ENCODE measurements at places on chromosomes 1 and 21.

DNA sequence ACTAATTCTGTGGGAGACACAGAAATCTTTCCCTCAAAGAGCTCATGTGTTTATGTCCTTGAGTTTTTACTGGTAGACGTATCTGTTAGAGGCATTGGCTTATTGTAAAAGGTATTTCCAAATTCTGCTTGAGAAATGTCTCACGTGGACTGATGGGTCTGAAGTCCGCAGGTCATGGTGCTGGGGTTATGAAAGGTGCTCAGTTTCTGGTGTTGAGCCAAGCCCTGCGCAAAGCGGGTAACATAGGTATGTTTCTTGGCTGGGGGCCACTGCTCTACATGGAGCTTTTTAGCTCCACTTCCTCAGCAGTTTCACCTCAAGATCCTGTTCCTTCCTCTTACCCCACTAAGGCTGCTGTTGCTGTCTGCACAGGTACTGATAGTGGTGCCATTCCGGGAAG is 10.8 kb downstream of the UTP25 start:
- no peak for DNase-seq

GRCh38 chr1:68812333-68812732 is 315.5 kb upstream of the DEPDC1 start:
- no peak for DNase-seq

DNA sequence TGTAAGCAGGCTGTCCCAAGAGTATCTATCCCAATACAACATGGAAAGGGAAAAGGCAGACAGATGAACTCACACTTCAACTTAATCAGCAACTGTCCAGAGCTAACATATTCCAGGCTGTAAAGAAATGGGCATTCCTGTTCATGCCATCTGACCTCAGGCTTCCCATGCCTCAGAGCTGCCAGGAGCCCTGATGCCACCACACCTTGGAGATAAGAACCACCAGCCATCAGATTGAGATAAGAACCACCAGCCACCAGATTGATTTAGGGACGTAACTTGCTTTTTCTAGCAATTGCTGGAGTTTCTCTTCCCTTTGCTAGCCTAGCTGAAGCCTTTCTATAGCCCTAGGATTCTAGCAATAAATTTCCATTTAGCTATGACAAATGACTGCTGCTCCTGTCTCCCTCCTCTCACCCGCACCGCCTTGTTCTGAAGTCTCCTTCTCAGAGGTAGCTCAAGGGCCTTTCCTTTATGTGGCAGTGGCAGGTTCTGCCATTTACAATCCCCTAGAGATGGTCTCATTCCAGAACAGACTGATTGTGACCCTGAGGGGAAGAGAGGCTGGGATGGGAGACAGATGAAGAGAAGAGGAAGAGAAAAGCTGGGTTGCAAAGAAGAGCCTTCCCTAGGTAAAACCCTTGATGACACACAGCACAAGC is 88.0 kb upstream of the CTTNBP2NL start:
- no peak for DNase-seq

DNA sequence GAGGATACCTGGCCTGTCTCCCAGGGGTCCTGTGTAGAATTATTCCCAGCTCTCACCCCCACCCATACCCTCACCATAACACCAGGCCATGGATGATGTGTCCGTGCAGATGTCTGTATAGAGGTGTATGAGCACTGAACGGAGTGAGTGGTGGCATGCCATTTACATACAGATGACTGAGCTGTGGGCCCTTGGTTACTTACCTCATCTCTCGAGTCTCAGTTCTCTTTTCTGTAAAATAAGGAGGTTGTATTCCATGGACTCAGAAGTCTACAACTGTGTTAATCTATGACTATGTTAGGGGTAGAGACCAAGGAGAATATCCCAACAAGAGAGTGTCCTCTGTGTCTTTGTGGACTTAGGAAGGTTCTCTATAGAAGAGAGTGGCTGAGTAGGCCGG is 65.6 kb upstream of the CD1D start:
- DNase-seq: peak; percentile 47

- no peak for DNase-seq
Measured at GRCh38 chr1:191551019-191551418, 607.2 kb upstream of the RGS18 start.

DNA sequence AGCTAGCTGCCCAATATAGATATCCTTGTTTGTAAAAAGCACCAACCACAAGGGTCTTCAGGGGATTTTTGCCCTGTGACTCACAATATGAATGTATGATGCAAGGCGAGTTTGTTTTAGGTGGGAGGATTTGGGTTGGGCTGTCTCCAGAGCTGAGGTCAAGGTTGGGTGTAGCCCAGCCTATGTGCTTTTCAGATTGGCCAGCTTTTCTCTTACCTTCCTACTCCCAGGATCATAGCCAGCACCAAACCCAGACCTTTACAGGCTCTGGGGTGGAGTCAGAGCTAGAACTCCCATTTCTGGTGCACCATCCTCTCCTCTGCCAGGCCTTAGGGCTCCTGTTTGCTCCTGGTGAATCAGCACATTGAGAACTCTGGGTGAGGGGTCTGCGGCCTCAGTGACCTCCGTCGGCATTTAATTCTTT is 55.6 kb upstream of the GCLM start:
- no peak for DNase-seq

DNA sequence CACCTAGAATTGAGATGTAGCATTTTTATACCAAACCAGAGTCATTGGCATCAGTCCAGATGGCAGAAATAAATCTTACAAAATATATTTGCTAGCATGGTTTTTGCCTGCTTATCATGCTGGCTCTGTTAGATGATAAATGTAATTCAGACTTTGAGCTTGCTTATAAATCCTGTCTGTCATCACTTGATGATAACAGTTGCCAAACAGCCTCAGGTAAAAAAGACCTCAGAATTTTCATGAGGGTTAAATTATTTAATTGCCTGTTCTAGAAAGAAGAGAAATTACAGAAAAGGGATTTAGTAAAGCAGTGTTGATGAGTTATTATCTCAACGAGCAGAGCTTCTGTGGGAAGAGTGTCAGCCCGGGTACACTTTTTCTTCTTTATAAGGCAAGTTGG is 83.3 kb downstream of the FNBP1L start:
- no peak for DNase-seq

DNA sequence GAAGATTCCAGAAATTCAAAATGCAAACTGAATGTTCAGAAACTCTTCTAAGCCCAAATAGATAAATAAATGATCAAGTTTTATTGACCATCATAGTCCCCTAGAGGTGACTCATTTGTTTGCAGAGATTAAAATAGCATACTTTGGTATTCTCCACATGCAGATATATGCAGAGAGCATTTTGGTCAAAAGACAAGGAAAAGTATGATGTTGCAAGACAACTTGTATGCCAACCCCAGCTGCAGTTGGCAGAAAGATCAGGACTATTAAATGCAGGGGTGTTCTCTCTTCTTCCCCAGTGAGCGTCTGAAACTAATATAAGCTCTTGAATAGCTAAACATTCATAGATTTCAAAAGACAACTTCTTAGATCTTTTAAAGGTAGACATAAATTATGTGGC is 404.9 kb downstream of the LTN1 start:
- DNase-seq: no peak

DNA sequence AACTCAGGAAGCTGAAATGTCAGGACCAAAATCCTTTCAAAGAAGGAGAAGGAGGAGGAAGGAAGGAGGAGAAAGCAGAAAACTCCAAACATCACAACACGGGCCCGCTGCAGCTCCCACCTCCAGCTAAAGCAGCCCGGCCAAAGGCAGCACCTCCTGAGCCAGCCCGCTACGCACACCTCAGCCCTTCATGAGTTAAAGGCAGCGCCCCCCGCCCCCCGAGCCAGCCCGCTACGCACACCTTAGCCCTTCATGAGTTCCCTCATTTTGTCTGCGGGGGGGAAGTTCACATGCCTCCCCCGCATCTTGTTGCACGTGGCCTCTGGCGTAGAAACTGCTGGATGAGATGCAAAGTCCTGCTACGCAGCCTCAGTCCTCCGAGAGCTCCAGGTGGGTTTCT is 90.7 kb upstream of the ARHGEF16 start:
- DNase-seq: no peak

- no peak for DNase-seq
Measured at GRCh38 chr1:64502931-64503330, 33.0 kb downstream of the CACHD1 start.

DNA sequence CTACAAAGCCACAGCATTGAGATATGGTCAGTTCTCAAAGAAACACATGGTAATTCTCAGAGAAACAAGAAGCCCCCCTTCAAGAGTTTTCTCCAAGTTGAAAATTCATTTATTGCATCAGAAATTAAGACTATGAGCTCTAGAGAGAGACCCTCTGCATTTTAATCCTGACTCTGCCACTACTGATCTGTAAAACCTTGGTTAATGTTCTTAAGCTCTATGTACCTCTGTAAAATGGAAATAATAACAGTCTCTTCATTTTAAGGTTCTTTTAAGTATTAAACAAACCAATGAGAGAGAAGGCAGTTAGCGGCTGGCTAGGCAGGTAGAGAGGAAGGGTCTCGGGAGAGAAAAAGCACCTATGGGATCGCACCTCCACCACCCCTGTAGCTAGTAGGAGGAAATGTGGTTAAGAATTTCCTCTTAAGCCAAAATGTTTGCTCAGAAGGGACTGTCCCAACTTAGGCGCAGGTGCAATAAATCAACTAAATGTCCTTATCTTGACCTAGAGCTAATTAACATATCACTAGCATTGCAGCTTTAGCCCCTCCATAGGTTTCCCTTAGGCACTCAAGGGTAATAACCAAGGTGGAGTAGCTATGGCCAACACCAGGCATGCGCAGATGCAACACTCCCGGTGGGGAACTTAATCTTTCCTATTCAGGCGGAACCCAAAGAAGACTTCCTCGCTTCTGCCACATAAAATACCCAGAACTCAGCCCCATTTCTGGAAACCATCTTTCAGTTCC is 1685.4 kb downstream of the MRPL39 start:
- DNase-seq: no peak

- DNase-seq: peak; percentile 80
Measured at GRCh38 chr1:41268154-41268770, 26.2 kb upstream of the SCMH1 start.

DNA sequence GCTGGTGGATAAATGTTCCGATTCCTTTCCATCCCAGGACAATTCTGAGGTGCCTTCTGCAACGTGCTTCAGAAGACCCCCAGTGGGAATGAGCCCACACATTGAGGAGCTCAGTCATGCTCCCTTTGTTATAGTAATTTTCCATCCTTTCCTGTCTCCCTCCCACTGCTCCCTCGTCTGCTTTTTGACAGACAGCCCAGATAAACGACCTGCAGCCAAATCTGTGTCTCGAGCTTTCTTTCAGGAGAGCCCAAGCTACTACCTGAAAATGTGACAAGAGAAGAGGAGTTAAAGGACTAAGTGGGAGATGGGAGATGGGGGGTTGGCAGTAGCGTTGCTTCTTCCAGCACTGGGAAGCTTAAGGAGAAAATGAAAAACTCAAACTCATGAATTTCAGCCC is 65.9 kb upstream of the LRRN2 start:
- no peak for DNase-seq

GRCh38 chr1:152858062-152858461 is 1.7 kb upstream of the LCE7A start:
- no peak for DNase-seq

- no peak for DNase-seq
Measured at GRCh38 chr21:16536643-16537434, 807.1 kb downstream of the USP25 start.

GRCh38 chr1:17304151-17304825 is 3.7 kb upstream of the PADI4 start:
- no peak for DNase-seq

- no peak for DNase-seq
Measured at GRCh38 chr1:234706199-234706598, 96.2 kb upstream of the IRF2BP2 start.

- DNase-seq: no peak
Measured at GRCh38 chr1:119068427-119068826, 72.0 kb downstream of the WARS2 start.

DNA sequence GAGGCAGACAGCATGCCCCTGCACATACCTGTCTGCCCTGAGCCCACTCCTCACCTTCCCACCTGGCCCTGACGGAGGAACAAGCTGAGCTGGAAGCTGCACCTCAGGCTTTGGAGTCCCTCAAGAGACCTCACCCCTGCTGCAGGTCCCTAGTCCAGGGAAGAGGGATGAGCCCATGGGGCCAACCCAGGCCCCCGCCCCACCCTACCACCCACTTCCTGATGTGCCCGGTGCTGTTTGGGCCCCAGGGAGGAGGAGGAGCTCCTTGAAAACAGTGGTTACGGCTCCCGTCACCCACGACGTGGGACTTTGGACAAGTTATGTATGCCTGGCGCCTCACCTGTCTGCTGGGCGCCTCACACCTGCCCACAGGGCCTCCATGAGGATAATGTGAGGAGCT is 250.2 kb downstream of the NPHP4 start:
- no peak for DNase-seq

- DNase-seq: no peak
Measured at GRCh38 chr1:197680311-197680710, 95.0 kb downstream of the DENND1B start.

DNA sequence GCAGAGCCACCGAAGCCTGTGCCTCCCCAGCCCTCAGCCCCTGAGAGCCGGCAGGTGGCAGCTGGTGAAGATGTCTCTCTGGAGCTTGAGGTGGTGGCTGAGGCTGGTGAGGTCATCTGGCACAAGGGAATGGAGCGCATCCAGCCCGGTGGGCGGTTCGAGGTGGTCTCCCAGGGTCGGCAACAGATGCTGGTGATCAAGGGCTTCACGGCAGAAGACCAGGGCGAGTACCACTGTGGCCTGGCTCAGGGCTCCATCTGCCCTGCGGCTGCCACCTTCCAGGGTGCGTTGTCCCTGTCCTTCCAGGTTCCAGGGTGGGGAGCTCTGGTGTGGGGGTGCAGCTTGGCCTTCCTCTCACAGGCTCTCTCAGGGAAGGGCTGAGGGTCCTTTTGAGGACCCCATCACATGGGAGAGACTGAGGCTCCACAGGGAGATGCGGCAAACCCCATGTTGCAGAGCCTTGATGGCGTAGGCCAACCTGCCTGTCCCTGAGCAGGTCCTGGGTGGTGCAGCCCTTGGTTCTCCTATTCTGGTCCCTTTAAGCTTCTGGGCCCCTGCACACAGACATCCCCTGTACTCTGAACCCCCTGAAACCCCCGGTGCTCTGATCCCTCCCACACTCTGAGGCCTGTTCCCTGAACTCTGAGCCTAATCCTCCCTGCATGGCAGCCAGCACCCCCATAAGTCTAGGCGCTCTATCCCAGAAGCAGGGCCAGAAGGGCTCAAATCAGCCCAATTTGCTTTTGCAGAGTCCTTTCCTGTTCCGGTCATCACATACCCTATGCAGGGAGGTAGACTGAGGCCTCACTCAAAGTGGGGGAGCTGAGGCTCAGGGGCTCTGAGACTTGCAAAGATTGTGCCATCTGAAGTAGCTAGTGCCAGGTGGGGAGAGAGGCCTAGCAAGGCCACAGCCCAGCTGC is 88.5 kb downstream of the TRIM11 start:
- DNase-seq: no peak

DNA sequence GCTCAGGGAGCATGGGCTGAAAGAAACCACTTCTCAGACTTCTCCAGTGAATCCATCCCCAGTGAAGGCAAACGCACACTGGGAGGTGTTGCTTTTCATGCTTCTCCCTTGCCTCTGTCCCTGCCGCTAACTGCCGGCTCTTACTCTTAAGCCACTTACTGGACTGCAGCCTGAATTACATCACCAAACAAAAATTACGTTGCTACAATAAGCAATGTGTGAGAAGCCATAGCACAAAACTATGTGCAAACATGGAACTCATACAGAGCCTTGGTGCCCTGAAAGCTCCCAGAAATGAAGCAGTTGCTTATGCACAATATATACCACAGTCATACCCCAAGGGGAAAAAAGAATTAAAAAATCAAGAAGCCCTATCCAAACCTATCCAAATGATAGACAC is 375.2 kb downstream of the KCNH1 start:
- no peak for DNase-seq

GRCh38 chr1:204446413-204447111 is 34.9 kb upstream of the PPP1R15B start:
- peak; percentile 84 for DNase-seq
